ENCODE measurements at places on chromosomes 16 and 17.

DNA sequence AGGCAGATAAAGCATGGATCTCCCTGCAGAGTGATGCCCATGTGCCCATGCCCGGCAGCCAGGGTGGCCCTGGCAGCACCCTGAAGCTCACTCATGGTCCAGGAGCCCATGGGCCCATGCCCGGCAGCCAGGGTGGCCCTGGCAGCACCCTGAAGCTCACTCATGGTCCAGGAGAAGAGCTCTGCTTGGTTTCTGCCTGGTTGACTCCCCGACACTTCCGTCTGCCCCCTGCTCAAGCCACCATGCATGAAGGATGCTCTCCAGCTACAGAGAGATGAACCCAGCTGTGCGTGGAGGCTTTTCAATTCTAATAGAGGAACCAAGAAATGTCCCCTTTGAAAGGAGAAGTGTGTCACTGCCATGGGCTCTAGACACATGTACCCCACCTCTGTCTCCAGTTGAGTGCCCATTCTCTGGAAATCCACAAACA, 8.7 kb downstream of the CCL17 start:
- DNase-seq = no peak

DNA sequence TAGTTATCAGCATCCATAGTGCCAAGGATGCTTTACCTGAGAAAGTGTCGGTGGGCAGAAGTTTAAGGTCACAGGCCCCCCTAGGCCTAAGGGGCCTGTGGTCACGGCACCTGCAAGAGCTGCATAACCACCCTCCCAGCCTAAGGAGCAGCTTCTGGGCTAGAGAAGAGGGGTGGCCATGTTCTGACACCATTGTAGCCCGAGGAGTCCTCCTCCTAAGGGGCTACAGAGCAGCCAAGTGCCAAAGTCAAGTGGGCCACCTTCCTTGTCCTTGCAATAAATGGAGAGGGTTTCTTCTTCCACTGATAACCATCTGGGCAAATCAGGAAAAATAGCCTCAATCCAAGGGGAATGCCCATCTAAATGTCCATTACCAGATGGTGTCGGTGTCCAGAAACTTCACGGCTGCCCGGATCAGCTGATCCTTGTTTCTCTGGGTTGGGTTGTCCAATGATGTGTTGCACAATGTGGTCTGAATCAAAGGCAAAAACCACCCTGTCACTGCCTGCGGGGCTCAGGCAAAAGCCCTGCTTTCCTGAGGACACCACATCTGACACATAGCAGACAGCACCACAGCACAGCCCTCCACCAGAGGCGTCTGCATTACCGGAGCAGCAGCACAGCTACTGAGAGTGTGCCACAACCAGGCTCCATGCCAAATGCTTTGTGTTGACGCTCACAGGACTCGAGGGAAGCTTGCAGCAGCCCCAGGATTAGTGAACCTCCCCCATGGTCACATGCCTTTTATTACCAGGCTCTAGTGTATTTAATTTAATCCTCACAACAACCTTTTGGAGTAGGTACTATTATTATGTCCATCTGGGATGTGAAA, 12.8 kb downstream of the ATPAF2 start:
- DNase-seq = no peak

DNA sequence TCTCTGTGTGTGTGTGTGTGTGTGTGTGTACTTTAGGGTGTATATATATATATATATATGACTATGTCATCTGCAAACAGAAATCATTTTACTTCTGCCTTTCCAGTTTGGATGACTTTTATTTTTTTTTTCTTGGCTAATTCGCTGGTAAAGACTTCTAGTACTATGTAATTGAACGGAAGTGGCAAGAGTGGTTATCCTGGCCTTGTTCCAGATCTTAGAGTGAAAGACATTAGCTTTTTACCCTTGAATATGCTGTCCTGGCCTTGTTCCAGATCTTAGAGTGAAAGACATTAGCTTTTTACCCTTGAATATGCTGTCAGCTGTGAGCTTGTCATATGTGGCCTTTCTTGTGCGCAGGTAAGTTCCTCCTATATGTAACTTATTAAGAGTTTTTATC, 72.7 kb upstream of the MYOCD start:
- DNase-seq = no peak

GRCh38 chr17:4477255-4477791, 21.4 kb upstream of the SPNS2 start:
- DNase-seq = no peak

Measured in HCT116 (cell line).